AG10803 (cell line): ENCODE measurements at places on chromosomes 5 and 9.

GRCh38 chr5:96781031-96781971, 26.4 kb downstream of the ERAP1 start:
- peak; percentile 61 for DNase-seq

GRCh38 chr9:385818-386398, 171.2 kb downstream of the DOCK8 start:
- peak; percentile 46 for DNase-seq

GRCh38 chr5:63629951-63630630, 332.2 kb downstream of the HTR1A start:
- DNase-seq, result no peak

- DNase-seq, result peak; percentile 79
Observed at GRCh38 chr5:131525805-131526204, 109.2 kb downstream of the RAPGEF6 start.

- DNase-seq, result no peak
Observed at GRCh38 chr5:94329115-94329514, 289.3 kb downstream of the KIAA0825 start.

GRCh38 chr9:134647359-134648080, 5.9 kb downstream of the COL5A1 start:
- no peak for DNase-seq

DNA sequence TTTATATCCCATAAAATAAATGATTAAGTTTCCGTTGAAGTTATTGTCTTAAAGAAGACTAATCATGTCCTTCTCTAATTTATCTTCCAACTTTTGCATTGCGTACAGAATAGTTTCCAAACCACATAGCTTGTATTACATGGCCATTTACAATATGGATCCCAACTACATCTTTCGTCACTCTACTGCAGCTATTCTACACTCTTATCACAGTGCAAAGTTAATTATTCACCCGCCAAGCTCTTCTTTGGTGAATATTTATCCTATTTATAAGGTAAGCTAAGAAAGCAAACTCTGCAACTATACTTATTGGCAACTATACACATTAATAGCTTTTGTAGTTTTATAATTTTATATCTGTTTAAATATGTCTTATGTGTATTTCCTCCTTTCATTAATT, 75.9 kb upstream of the ADAMTS19 start:
- no peak for DNase-seq

DNA sequence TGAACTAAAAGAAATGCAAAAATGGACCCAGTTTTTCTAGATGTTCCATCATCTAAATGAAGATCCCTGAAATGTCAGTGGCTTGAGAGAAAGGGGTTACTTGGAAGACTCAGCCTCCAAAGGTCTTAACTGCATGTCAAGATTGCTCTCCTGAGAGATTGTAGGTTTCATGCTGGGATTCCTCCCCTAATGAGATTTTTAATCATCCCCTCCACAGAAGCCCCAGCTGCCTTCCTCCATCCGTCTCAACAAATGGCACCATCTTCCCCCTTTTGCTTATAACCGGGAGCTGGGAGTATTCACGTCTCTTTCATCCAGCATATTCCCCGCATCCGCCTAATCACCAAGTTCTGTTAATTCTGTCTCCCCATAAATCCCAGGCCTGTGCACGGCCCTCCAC, 104.5 kb downstream of the NSG2 start:
- no peak for DNase-seq

DNA sequence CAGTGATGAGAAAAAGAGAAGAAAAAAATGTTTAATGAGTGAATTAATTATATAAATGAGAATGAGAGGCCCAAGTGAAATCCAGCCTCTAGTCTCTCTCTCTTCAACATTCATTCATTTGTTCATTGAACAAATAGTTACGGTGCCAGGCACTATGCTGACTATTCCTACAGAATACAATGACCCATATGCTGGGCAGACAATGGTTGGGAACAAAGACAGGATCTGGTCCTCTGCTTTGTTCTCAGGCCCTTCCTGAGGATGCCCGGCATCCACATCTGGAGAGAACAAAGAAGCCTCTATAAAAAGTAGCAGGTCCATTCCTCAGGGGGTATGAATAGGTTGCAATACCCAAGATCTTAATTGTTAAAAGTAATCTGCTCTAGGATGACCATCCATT, 6.9 kb downstream of the ADAM19 start:
- no peak for DNase-seq

- DNase-seq, result no peak
Observed at GRCh38 chr5:37211661-37212060, 37.5 kb downstream of the CPLANE1 start.

GRCh38 chr5:127425868-127426267, 91.6 kb upstream of the PRRC1 start:
- DNase-seq, result no peak

- no peak for DNase-seq
Observed at GRCh38 chr9:112065806-112066606, 109.1 kb downstream of the SUSD1 start.

DNA sequence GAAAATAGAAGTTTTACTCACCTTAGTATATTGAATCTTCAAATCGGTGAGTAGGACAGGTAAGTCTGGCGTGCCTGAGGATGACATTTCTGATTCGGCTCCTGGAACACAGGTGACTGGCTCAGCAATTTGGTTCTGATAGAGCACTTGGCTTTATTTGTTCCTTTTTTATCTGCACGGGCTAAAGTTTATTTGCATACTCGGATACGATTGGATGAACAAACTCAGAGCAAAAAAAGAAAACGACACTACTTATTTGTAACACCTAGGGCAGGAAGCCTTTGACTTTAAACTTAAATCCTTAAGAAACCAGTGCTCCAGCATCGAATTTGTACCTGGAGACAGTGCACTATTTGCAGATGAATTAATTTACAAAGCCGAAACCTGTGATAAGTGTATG, at the start of gene ALDH1A1:
TSS of gene ALDH1A1 (minus strand) at position 140 of the 400 bp plus-strand sequence. CDS start at position 87, 53 bp downstream.
- DNase-seq, result no peak

GRCh38 chr5:149779124-149779465, 49.0 kb downstream of the PPARGC1B start:
- no peak for DNase-seq

DNA sequence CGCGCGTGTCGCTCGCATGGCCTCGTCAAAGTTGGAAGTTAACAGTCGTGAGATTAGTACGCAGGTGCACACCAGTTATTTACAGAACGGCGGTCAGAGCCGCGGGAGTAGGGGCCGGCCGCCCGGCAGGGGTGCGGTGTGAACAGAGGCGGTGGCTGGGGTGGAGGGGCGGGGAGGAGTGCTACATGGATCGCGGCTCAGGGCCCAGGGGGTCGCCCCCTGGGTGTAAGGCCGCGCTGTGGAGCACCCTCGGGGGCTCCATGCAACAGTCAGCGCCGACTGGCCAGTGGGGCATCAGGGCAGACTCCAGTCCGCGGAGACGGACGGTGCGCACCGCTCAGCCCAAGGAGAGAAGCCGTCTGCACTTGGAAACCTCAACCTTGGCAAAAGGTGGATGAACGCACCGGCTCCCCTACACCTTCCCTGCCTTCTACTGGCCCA, 60.3 kb downstream of the ZNF354C start:
- no peak for DNase-seq

DNA sequence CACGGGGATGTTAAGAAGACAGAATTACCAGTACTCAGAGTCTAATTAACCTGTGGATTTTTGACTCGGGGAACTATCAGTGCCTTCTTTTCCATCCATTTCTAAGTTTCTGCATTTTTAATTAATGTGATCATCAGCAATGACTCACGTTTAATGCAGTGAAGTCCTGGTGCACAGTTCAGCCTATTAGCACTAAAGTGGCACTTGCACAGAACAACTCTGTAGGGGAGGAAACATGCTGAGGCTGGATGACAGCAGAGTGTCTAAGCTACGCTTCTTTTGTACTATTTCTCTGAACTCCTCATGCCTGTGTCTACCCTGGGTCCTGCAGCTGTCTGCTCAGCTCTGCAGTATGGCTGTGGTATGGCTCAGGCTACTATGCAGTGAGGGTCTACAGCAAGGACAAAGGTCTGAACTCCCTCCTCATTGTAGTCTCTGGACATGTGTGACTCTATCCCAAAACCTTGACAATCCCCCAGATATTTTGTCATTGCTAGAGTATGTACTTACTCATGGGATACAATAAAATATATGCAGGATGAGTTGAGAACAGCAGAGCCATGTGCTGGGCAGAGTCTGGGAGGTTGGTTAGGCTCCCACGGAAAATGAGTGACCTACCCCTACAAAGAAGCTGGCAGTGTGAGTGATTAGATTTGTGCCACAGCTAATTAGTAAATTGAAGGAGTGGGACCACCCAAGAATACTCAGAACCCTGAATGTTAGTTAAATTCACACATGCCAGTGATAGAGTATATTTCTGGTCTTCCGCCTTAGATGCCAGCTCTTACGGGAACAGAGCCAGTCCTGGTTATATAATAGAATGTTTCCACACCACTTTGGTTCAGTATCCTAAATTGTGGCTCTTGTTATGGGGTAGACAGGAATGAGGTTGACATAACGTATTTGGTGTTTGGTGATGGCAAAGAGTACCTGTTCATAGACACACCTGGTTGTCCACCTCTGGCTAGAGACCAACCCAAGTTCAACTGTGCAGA, 148.0 kb downstream of the GHR start:
- peak; percentile 6 for DNase-seq

DNA sequence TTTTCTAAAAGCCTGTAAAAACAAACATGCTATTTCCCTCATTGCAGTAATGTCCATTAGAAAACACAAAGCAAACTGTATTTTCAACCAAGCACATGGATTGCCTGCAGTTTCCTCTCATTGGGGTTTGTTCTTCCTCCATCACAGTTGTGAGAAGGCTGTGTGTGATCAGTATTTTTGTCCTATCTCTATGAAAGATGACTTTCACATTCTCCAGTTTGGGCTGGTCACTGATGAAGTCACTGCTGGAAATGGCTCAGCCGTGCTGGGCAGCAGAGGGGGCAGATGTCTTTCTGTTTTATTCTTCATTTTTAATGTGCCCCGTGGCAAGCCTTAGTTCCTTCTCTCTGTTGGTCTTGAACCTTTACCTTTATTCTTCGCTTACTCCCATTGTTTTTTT, 288.9 kb upstream of the MPDZ start:
- no peak for DNase-seq

DNA sequence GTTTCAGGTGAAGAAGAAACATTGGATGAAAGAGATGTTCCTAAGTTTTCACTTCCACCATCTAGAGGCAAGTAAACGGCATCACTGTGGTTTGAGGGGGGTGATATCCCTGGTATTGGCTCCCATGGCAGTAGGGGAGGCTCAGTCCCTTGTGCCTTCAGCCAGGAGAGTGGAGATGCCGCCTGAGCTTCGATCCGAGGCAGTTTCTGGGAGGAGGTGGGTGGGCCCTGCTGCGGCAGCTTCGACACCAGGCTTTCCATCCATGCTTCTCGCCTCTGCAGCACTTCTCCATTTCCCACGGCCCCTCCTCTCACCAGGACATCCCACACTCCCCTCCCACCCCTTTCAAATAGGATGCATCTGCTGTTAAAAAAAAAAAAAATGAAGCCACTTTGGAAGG, 258.3 kb downstream of the GADD45G start:
- DNase-seq, result no peak

- DNase-seq, result no peak
Observed at GRCh38 chr9:14314929-14315874, 1.3 kb upstream of the NFIB start.

GRCh38 chr9:131197160-131197911, 72.0 kb downstream of the NUP214 start:
- DNase-seq, result no peak

DNA sequence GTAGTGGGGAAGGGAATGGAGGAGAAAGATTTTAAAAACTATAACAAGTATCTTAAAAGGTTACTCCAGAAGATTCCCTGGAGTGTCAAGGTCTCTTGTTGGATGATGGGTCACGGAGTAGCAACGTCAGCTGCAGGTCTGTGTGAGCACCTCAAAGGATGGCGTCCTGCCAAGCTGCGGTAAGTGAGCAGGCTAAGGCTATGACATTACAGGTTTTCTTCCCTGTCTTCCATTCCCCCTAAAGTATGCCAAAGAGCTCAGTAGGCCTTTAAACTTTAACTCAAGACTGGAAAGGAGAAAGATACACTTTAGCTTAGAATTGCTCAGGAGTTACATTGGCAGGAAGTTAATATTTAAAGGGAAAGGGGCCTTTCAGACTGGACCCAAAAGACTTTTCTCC, 17.5 kb downstream of the SPOCK1 start:
- DNase-seq, result no peak

DNA sequence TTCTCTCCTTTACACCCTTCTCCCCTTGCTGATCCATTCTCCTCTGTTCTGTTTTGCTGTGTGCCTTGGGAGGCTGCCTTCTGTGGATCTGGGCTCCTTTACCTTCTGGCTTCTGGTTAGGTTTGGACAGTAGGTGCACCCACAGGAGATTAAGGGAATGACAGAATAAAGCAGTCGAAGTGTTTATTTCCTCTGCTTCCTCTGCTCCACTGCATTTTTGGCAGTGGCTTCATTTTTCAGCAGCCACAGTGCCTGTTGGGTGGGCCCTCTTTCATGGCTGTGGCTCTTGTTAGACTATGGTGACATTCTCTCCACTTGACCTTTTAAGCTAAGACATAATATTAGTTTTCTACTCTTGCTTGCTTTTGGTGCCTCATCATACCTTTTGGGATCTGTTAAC, 144.1 kb downstream of the CCDC171 start:
- peak; percentile 5 for DNase-seq

DNA sequence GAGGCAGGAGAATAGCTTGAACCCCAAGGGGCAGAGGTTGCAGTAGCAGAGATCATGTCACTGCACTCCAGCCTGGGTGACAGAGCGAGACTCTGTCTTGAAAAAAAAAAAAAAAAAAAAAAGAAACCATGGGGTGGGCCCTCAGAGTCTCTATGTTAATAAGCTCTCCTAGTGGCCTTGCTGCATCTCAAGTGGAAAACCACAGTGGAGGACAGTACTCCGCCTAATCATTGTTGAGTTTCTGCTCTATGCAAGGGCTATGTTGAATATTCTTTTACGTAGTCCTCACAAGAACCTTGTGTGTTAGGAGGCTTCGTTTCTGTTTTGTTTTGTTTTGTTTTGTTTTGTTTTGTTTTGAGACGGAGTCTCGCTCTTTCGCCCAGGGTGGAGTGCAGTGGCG, 48.9 kb downstream of the TJP2 start:
- no peak for DNase-seq

DNA sequence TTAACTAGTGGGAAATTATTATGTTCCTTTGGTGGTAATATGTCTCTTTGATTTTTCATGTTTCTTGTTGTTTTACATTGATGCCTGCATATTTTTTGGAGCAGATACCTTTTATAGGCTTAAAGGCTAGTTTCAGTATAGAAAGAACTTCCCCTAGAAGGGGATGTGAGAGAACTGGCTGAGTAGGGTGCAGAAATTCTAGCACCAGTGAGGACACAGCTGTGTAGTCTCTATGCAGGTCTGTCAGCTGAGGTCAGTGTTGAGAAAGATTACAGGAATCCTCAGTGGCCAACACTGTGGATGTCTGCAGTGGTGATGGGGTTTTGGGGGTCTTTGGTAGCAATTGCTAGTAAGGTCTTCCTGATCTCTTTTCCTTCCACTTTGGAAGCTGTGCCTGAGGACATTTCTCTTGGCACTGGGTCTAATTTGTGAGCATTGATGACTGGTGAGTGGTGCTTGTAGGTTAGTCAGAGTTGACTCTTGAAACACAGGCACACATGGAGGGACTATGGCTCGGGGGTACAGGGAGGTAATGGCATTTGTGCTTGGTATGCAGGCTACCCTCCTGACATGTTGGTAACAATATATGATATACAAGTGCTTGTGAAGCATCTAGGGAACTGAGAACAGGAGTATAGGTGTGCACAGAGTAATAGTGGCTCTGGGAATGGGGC, 221.4 kb downstream of the SPATA31D1 start:
- DNase-seq, result no peak

- DNase-seq, result no peak
Observed at GRCh38 chr5:109721741-109722140, 32.0 kb downstream of the MAN2A1 start.

- peak; percentile 77 for DNase-seq
Observed at GRCh38 chr9:125558453-125559092, 148.4 kb downstream of the MAPKAP1 start.
